Stimulated activated CD8-positive, alpha-beta memory T cell treated with anti-CD3 and anti-CD28 coated beads, Interleukin-7, amount 100 ng/mL, for 1 hour (primary cell): ENCODE measurements at places on chromosomes 4 and X.

DNA sequence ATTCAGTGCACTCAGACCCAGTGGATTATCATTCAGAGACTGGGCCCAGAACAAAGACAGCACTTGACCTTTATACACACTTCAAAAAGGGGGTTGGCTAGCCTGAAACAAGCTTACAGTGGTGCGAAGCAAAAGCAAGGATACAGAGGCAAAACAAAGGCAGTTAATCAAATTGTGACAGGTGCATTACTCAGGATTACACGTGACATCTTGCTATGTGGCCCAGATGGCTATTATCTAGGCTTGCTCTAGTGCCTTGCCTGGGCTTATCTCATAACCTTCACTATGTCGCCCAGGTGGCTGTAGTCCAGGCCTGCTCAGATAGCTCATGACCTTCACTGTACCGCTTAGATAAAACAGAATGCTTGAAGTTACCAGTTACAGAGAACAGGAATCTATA is 1092.1 kb upstream of the PRKX start:
- no peak for DNase-seq

- DNase-seq, result no peak
Measured at GRCh38 chr4:13584481-13584880, 40.2 kb upstream of the NKX3-2 start.

DNA sequence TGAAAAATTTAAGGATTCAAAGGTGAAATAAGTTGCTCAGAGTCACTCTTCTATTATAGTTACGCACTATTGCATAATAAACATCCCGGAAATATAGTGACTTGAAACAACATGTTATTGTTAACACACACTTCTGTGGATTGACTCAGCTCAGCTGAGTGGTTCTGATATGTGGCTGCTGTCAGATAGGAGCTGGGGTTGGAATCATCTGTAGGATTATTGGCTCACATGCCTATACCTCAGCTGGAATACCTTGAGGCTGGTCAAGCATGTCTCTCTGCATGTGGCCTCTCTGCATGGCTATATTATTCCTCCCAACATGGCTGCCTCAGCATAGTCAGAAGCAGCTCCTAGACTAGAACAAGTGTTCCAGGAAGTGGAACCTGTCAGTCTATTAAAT is 486.7 kb upstream of the MAGEB2 start:
- DNase-seq, result no peak

- DNase-seq, result no peak
Measured at GRCh38 chrX:43238461-43238945, 417.6 kb upstream of the MAOA start.

- DNase-seq, result no peak
Measured at GRCh38 chr4:7872264-7872771, 67.3 kb downstream of the AFAP1 start.

GRCh38 chr4:163967263-163967662 is 472.8 kb downstream of the TMA16 start:
- no peak for DNase-seq

DNA sequence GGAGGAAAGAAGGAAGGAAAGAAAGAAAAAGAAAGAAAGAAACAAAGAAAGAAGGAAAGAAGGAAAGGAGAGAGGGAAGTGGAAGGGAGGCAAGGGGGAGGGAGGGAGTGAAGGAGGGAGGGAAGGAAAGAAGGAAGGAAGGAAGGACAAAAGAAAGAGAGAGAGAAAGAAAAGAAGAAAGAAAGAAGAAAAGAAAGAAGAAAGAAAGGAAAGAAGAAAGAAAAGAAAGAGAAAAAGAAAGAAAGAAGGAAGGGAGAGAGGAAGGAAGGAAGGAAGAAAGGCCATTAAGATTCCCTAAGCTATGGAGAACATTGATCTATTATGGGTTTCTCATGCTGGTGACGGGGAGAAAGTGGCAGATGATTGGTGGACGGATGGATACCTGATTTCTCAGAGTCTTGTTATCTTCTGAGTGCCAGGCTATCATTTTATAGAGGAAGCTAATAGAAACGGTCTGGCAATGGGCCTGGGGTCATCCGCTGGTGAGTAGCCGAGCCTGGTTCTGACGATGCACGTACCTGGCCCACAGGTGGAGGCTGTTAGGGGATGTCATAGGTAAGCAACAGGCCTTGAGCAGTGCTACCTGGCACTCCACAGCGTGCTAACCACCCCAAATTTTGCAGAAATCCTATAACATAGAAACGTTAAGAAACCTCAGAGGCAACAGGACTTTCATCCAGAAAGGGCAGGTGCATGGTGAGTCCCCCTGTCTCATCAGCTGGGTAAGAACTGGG is 142.9 kb downstream of the SHOX start:
- DNase-seq, result no peak

DNA sequence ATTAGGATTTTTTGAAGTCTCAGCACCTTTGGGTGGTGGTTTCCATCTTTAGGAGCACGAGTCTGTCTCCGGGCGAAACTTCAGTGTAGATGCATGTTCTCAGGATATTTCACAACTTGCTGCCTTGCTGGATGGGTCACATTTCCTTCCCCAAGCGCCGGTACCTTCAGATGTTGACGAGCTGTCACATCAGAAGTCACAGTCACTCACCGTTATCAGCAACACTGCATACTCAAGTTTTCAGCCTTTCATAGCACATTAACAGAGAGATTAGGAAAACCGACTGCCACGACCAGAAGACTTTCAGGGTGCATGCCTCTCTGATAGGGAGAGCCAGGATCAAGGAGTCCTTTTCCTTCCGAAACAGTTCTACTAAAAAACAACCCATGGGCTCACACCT is 77.8 kb downstream of the SHROOM2 start:
- DNase-seq, result no peak

- no peak for DNase-seq
Measured at GRCh38 chr4:81573840-81574239, 102.1 kb upstream of the RASGEF1B start.

GRCh38 chr4:81040012-81040659 is 9.6 kb downstream of the BMP3 start:
- DNase-seq, result no peak

- DNase-seq, result no peak
Measured at GRCh38 chr4:2689825-2690700, 66.1 kb downstream of the TNIP2 start.

- DNase-seq, result no peak
Measured at GRCh38 chrX:14697451-14697850, 168.1 kb downstream of the GLRA2 start.

DNA sequence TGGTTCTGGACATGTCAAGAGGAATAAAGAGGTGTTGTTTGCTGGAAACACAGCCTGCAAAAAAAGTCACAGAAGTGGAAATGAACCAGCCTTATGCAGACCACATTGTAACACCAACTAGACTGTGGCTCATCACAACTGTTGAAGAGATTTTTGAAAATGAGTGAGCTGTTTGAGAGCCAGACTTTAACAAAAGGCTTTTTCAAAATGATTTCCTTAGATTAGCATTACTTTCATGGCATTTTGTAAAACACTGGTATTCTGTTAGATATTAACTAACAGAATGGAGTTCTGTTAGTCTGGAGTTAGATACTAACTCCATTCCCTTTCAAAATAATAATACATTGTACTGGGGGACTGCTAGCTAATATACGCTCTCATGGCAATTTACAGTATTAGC is 60.6 kb upstream of the GABRA2 start:
- no peak for DNase-seq

DNA sequence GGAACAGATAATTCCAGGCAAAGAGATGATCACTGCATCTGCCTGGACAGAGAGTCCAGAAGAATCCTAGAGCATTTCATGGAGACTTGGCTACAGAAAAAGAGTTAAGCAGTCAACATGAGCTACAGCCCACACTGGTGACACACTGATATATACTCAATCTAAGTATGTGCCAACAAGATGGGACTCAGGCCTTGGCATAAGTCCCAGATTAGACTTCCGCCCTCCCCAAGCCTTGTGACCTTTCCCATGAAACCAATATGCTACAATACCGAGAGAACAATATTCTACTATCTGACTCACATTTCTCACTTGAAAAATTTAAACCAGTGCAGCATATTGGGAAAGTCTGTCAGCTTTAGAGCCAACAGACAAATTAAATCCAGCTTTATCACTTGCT is 65.7 kb upstream of the SLITRK2 start:
- DNase-seq, result no peak

DNA sequence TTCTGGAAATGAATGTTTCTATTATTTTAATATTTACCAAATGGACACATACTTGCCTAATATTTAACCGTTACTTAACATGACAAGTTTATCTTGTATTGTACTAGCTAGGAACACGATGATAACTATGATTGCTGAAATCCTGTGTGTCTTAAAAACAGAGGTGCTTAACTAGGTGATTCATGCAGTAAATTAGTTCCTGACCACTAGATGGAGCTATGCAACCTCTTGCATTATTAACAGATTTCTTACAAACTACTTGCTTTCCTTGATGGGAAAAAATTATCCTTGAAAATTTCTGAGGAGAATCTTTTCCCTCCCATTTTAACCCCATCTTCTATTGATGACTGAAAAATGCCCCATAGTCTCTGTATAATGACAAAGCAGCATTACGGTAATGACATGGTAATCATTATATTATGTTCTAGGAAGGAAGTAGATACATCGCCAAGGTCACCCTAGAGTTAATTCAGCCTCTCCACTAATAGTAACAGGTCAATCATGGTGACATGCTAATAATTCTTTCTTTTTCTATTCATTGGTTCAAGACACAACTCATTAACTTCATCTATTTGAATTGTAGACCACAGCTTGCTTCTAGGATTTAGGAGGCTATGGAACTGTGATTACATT is 844.2 kb downstream of the RAPGEF2 start:
- DNase-seq, result no peak

DNA sequence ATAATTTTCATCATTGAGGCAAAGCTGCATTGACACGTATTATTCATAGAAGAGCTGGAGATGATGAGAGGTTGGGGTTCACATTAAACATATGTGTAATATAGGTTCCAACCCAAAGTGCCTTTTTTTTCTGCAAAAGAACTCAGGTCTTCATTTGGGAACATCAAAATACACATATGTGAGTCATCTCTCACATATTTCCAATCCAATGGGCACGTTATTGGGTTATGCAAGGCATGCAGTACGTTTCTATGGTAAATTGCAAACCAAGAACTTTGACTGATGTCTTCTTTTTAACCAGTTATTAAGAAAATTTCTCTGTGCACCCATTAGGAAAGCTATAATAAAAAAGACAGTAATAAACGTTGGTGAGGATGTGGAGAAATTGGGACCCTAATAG is 150.3 kb upstream of the FAM9B start:
- DNase-seq, result no peak

GRCh38 chr4:176769514-176769913 is 23.2 kb downstream of the VEGFC start:
- DNase-seq, result no peak

- DNase-seq, result no peak
Measured at GRCh38 chrX:19846995-19847790, 40.2 kb downstream of the SH3KBP1 start.

DNA sequence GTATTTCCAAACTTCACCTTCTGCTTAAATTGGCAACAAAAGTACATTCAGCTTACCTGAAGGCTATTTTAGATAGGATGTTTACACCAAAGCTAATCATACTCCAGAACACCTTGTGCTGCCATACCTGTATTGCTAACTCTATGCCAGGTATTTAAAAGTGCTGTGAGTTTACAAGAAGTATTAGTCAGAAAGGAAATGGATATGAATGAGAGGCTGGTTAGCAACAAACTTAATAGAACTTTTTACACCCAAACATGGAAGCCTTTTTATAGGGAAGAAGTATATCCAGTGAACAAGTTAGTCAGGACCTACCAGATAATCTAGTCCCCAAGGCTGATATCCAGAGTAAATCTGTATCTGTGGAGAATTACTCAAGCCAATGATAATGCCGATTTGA is 131.2 kb upstream of the SPRY1 start:
- no peak for DNase-seq

DNA sequence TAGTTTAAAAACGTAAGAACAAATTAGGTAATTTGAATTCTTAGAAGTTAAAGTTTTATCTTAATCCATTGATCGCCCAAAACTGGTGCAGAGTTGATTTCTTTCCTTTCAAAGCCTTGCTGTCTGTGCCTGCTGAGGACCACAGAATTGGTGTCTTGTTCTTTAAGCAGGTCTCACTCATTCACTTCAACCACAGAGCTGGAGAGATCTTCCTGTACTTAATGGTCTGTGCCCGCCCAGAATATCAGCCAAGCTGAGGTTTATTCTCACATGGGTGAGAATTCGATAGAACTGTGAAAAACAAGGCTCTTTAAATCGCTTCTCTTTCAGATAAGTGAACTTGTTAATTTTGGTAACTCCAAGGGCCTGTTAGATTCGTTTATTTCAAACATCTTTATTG is 31.6 kb downstream of the DCUN1D4 start:
- DNase-seq, result no peak

DNA sequence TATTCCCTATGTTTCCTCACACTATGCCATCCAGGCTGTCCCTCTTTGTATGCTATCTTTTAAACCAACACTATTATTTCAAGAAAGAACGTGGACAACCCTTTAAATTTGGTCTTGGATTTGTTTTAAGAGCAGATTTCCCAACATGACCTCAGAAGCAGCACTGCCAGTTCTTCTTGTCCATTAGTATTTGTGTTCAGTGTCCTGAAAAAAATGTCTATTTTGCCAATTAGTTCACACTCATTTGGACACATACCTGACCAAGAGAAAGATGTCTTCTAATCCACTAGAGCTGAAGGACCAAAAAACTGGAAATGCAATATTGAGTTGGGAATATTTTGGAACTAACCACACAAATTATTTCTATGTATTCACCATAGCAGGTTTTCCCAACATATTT is 223.2 kb upstream of the CNKSR2 start:
- no peak for DNase-seq

DNA sequence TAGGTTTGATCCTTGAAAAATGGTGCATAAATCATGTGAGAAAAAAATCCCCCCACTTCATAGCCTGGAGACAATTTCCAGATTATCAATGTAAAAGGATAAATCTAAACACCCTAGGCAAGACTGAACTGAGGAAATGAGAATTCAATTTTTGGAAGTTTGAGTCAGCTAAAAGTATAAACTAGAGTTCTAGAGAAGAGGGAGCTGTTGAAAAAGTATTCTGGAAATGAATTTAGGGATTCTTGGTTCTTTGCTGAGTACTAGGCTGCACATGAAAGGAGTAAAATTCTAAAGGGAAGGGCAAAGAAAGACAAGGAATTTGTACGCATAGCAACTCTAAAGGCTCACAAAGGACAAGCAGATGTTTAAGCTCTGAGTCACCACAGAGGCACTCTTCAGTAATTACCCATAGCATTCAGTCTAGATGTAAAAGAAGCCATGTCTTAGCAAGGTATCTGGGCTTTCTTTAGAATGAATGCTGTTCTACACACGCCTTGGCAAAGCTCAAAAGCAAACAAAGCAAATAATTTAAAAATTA is 896.5 kb downstream of the PDHA2 start:
- DNase-seq, result no peak
